Central memory CD8-positive, alpha-beta T cell (primary cell): ENCODE measurements at places on chromosomes 3 and 15.

- H3K27ac ChIP-seq, result no peak overlapping the region
- H3K4me3 ChIP-seq, result no peak overlapping the region
- H3K4me1 ChIP-seq, result peaks cover 5% of the 10 kb centered on the region
- no peak for DNase-seq
- H3K27me3 ChIP-seq, result no peaks in the 10 kb centered on the region
Observed at GRCh38 chr3:99505646-99506269, 132.6 kb upstream of the COL8A1 start.

- H3K4me1 ChIP-seq, result peaks cover 7% of the 10 kb centered on the region
- H3K27ac ChIP-seq, result peak overlapping the region; percentile 14
- no peaks in the 10 kb centered on the region for H3K27me3 ChIP-seq
- H3K4me3 ChIP-seq, result no peak overlapping the region
- DNase-seq, result peak; percentile 15
Observed at GRCh38 chr3:128714887-128715491, 11.0 kb upstream of the RAB7A start.

DNA sequence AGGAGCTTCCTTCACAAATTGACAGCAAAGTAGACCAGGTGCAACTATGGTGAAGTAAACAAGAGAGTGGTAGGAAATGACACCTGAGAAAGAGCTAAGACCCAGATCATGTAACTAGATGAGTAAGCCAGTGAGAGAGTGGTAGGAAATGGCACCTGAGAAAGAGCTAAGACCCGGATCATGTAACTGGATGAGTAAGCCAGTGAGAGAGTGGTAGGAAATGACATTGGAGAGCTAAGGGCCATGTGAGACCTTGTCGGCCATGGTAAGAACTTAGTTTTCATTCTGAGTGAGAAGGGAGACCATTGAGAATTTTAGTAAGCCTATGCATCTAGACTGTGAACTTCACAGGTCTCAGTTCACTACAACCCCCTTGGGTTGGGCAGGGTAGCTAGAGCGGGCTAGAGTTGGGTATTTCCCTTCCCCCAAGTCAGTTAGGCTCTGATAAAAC, 5.4 kb upstream of the SENP7 start:
- H3K4me1 ChIP-seq, result peaks cover 35% of the 10 kb centered on the region
- H3K4me3 ChIP-seq, result peak overlapping the region; percentile 2
- H3K27ac ChIP-seq, result peak overlapping the region; percentile 84
- DNase-seq, result no peak

DNA sequence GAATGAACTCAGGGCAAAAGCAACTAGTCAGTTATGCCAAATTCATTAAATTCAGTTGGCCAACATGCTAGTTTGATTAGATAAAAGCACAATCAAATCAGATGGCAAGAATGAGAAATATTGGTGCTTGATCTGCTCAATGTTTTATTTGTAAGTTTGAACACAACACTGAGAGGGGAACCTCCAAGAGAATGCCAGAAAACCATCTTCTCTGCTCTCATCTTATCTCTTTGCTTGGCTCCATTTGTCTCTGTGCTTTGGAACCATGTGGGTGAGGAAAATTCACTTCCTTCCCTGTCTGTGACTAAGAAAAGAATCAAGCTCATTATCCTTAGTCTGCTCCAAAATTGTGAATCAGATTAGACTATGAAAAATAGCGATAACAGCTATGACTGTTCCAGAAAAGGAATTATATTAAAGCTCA, 43.6 kb upstream of the DCBLD2 start:
- H3K27me3 ChIP-seq, result no peaks in the 10 kb centered on the region
- H3K4me3 ChIP-seq, result no peak overlapping the region
- H3K36me3 ChIP-seq, result no peaks in the 10 kb centered on the region
- DNase-seq, result no peak
- H3K27ac ChIP-seq, result no peak overlapping the region
- H3K4me1 ChIP-seq, result no peaks in the 10 kb centered on the region

DNA sequence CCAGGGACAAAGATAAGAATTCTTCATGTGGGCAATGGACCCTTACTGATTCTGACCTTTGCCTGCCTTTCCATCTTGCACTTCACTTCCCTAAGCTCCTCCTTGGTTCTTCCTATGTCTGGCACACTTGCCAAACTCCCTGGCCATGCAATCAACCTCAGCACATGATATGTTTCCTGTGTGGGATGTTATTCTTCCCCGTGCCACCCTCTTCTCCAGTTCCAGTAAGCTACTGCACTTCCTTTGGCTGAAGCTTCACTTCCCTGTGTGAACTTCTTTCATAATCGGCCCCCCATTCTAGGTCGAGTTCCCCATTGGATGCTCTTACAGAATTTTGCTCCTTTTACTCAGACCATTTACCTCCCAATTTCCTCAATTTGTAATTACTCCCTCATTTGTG, 10.7 kb upstream of the TASOR start:
- H3K27ac ChIP-seq, result peak overlapping the region; percentile 87
- H3K4me1 ChIP-seq, result peaks cover 44% of the 10 kb centered on the region
- H3K27me3 ChIP-seq, result no peaks in the 10 kb centered on the region
- peak overlapping the region; percentile 71 for H3K4me3 ChIP-seq

DNA sequence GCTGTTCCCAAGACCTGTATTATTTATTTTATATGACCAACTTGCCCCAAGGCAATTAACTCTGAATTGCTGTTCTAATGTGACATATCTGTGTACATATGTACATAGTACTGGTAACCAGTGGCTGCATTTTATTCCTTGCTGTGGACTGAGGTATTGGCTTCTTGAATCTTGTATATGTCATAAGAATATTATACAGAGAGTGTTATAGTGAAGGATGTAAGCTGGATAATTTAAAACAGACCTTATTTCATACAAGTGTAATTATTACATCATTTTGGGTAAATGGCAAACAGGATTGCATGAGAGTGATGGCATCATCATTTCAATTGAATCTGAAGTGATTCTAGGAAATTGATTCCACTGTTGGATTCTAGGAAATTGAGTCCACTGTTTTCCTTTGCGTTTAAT, 32.9 kb downstream of the B3GALNT1 start:
- DNase-seq, result no peak
- H3K27me3 ChIP-seq, result peaks cover 5% of the 10 kb centered on the region
- H3K27ac ChIP-seq, result no peak overlapping the region
